ENCODE measurements at places on chromosomes 2 and 18. TPM values are rescaled to one million over a fixed set of nuclear protein-coding genes. Genes with fewer than 3 reads are reported as not detected.
A peak's percentile ranks its signal among the peaks of the same experiment; 100 is the strongest.

DNA sequence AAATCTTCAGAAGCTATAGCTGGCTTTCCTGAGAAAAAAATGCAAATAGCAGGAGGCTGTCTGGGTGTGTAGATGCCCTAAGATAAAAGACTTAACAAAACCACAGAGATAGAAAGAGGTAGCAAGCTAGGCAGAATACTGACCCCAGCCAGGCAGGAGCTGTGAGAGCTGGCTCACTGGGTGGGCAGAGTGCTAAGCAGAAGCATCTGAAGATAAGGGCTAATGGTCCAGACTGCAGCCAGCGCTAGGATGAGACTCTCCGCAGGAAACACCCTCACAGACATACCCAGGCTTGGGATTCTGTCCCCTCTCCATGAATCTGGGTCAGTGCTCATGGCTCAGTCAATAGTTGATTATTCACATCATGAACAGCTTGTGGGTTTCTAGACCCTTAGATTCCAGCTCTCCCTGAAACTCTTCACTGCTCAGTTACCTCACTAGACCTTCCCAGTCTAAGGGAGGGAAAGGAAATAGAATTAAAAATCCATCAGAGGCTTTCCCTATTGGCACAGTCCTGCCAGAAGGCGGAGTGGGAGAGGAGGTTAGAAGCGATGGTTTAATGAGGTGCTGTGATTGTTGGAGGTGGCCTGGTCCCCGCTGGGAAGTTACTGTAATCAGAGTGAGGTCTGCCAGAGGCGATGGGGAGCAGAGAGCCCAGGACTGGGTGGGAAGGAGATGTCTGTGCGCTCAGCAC is 21.4 kb upstream of the CCBE1 start:
- peak; percentile 42 for DNase-seq

DNA sequence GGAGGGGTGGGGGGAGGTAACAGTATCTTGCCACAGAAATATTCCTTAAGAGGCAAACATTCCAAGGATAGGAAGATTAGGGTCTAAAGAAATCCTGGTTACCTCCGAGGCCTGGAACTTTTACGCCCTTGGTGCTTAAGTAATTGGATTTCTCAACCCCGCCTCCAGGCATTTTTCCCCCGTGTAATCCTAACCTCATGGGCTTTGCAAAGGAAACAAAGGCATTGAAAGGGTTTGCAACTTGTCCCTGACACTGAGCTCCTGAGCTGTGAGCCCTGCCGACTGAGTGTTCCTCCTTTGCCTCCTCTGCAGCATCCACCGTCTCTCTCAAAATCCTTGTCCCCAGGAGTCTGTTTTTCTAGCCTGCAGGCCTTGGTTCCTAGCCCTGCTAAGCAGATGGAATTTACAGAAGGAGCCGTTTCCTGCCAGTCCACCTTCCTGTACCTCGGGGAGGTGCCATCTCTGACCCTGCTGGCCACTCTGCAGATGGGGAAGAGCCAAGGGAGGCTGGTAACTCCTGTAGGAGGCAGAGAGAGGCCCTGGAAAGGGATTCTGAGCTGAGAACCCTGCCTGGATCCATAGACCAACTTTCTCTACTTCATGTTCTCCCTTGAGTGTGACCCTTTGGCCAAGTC is 24.2 kb downstream of the TET3 start:
- no peak for DNase-seq

DNA sequence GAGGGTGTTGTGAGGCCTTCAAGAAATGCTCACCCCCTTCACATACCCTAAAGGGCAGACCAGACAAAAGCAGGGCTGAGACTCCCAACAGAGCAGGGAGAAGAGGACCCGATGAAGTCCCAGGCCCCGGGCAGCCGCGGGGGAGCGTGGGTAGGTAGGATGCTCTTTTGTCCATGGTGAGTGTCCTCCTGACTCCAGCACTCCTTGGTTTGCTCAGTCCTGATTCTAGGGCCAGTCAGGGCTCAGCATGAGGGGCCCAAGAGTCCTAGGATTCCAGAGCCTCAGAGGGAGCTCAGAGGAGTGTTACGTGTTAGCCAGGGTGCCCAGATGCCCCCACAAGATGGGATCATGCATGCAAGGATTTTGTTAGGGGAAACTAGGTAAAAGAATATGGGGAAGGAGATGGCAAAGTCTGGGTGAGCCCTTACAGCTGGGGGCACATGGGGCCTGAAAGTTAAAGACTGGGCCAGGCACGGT is 64.8 kb downstream of the SMAD7 start:
- no peak for DNase-seq

DNA sequence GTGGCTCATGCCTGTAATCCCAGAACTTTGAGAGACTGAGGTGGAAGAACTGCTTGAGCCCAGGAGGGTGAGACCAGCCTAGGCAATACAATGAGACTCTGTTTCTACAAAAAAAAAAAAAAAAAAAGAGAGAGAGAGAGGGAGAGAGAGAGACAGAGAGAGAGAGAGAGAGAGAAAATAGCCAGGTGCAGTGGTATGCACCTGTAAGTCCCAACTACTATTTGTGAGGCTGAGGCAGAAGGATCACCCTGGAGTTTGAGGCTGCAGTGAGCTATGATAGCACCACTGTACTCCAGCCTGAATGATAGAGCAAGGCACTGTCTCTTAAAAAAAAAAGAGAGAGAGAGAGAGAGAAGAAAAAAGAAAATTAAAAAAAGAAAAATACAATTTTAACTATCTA is 245.7 kb downstream of the CCDC178 start:
- no peak for DNase-seq

DNA sequence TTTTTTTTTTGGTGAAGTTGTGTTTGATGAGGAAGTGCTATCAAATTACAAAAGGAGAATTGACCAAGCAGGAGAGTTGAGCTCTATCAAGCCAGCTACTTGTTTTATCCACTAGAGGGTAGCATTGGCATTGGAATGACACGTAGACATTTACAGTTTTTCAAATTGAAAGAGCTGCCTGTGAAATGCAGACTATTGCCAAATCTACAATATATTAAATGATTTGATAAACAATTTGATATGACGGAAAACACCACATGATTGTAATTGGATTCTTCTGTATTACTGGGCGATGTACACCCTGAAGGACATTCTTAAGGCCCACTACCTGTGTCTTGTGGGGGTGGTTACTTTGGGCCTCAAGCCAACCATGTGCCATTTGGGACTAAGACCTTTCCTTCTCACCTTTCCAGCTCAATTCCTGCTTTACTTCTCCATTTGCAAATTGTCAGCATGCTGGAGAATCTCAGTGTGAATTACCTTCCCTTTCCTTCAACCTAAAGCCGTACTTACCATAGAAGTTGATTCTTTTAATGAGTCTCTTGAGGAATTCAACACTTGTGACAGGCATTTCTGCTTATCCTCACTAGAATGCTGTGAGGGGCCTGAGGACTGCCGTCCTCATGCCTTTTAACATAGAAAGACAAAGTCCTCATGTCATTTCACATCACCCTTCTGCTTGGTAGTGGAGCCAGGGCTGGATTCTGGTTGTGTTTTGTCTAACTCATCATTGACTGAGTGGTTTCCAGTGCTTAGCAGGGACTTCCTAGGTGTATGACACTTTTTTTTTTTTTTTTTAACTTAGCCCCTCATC is 134.8 kb upstream of the THUMPD2 start:
- no peak for DNase-seq

DNA sequence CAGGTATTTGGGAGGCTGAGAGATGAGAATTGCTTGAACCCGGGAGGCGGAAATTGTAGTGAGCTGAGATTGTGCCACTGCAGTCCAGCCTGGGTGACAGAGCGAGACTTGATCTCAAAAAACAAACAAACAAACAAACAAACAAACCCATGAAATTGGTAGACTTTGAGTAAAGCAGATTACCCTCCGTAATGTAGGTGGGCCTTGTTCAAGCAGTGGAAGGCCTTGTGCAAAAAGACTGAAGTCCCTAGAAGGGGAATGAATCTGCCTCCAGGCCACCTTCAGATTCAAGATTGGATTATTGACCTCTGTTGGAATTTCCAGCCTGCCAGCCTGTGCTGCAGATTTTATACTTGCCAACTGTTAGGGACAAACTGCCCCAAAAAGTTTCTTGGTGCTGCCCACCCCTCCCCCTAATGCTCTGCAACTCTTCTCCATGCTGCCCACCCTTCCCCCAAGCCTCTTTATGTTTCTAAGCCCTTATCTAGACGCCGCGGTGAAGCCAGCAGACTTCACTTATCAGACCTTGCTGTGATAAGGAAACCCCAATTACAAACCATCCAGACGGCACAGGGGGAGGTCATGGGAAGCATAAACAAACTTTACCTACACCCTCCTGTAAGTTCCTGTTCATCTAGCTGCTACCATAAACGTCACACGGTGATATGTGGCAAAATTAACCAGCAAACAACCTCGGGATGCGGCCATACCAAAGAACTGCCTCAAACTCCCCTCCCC is 17.0 kb downstream of the CYP27A1 start:
- no peak for DNase-seq

- DNase-seq, result no peak
Observed at GRCh38 chr2:84393829-84394228, 65.3 kb downstream of the SUCLG1 start.

The KCNIP3 gene
- total RNA-seq, result 14.1 TPM
